ENCODE measurements at places on chromosomes 4 and X.

DNA sequence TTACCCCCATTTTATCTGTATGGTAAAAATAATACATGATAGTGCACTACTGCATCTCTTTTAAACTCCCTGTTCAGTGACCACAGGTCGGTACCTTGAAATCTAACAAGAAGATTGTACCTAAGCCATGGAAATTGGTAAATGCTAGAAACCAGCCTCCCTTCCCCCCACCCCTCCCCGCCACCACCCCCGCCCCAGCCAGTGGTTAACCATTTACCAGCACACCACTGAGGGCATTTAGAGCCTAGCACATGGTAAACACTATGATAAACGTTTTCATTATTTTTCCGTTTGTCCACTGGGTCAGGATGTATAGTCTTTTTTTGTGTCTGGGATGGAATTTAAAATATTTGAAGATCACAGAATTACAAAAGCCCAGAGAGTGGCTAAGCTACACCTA lies 703 bp upstream of the FTSJ1 start:
- no peak for DNase-seq

DNA sequence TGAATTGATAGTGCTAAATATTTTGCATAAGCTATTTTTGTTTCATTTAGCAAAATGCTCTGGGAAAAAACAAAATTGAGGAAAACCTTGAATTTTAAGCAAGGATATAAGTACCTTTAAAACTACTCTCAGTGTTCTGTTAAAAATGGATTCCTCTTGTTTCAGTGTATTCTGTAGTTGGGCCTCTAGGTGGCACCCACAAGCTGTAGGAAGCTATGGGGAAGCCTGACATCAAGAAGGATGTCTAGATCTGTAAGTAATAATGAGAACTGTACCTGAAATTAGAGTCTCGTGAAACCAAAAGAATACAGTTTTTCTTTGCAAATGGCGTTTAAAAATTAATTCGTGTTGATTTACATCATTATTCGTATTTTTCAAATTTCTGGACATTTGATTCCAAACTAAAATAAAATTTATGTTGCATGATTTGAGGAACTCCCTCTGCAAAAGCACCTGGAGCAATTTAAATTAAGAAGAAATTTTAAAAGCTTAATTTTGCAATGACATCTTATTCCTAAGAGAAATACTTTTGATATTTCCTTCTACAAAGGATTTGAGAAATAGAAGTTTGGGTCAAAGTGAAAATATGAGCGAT lies 51.2 kb downstream of the TMPRSS11E start:
- DNase-seq: peak; percentile 59

DNA sequence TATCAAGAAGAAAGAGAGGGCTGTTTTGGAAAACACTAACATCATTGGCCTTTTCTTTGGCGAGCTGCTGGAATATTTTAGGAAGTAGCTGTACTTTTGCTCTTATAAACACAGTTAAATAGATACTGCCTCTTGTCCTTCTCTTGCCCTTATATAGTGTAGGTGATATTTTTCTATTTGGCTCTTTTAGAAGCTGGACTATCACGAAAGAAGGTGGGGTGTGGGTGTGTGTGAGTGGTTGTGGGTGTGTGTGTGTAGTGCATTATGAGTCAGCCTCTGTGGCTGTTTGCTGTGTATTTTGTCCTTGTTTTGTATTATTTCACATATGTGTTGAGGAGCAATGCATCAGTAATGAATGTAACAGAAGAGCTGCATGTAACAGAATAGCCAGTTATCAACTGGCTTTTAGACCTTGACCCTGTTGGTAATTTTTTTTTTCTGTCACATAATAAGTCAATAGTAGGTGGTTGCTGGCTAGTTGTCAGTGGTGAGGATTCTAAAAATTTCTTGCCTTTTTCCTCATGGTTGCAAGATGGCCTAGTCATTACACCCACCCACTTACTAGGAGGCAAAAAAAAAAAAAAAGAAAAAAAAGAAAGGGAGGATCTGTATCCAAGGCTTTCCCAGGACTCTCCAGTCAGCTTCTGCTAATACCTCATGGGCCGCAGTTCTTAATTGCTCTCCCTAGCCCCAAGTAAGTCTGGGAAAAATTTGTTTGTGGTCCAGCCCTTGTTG lies 23.8 kb downstream of the ARHGAP10 start:
- DNase-seq: no peak

- DNase-seq: no peak
These were observed 97.6 kb downstream of the HMX1 start for GRCh38 chr4:8774071-8774470.

DNA sequence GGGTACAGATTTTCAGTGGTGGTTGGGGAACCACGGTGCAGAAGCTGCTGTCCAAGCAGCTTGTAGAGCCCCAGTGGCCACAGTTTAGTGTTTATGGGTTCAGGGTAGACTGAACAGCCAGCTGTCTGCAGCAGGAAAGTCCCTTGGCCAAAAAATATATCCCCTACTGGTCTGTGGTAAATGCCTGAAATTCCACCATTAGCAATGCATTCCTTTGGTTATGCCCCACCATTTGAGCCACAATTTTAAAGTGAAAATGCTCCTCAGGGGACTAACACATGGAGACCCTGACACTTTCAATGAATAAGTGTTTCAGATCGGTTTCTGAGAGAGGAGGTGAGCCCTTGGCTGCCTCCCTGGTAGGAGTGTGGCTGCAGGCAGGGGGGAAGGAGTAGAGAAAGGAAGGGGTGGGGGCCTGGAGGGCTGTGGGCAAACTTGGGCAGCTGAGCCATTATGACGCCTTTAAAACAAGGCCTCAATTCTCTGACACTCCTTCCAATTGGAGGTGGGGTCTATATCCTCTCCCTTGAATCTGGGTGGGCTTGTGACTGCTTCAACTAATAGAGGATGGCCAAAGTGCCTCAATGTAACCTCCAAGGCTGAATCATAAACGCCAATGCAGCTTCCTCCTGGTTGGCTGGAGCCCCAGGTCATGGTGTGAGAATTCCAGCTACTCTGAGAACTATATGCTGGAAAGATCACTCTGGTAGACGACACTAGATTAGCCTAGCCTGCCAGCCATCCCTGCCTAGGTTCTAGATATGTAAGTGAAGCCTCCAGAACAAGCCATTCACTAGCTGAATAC lies 75.8 kb upstream of the ATP6AP2 start:
- no peak for DNase-seq

GRCh38 chr4:99381588-99382175 lies 29.1 kb upstream of the ADH1C start:
- no peak for DNase-seq

DNA sequence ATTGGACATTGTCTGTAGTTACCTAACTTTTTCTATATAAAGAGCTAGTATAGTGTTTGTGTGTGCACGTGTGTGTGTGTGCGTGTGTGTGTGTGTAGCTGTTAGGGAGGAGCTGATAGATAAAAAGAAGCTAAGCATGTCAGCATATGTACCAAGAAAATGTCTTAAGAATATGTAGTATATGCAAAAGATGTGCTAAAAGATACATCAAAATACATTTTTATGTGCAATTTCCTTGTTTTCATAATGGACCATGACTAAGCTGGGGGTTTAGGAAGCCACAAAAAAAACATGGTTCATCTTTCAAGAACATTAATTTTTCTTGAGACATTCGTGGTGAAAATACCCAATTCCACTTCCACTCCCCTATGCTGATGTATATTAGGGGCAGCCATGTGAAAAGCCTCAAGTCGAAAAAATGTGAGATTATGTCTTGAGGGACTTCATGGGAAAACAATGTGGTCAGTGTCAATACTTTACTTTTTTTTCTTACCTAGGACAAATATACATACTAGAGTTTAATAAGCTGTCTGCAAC lies 1599.7 kb downstream of the ARAP2 start:
- DNase-seq: no peak

- no peak for DNase-seq
These were observed 1.3 kb upstream of the NLRP2B start for GRCh38 chrX:57681341-57681740.
